ENCODE measurements at places on chromosomes 7 and 10.
A peak's percentile ranks its signal among the peaks of the same experiment; 100 is the strongest.

DNA sequence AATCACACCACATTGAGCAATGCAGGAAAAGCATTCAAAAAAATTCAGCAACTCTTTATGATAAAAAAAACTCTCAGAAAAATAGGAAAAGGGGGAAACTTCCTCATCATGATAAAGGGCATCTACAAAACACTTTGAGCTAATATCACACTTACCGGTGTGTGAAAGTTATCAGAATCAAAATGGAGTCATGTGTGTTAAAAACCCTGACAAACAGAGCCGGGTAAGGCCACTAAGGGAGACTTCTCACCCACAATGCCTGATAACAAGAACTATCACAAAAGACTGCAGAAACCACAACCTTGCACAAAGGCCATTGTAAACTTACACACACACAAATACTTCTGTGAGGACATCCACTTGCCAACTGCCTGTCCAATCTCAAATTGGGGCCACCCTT lies 34.8 kb upstream of the SMARCD3 start:
- DNase-seq = no peak

DNA sequence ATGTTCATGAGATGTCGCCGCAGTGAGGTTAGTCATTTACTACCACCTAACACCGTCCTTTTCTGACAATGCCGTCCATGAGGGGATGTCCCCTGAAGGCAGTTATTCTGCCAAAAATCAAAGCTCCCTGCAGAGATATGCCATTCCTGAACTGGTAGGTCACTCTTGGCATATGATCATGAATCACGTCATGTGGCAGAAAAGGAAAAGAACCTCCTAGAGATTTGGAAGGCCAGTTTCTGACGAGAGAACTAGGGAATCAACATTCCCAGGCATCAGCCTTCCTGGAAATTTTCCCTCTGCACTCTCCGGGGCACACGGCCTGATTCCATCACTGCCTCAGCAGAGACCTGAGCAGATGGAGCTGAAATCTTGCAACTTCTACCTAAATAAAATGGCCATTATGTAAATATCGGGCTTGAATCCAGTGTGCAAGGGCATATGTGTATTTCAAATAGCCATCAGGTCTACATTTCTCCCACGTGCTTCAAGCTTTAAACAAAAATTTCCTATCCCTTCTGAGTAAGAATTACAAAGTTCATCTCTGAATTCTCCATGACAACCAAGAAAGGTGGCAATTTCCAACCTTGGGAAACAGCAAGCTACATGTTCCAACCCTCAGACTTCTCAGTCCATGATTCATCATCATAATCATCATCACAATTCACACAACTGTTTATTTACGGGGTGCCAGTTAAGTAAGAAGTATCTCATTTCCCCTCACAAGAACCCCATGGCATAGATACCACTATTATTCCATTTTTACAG lies 46.5 kb downstream of the AMPH start:
- no peak for DNase-seq

DNA sequence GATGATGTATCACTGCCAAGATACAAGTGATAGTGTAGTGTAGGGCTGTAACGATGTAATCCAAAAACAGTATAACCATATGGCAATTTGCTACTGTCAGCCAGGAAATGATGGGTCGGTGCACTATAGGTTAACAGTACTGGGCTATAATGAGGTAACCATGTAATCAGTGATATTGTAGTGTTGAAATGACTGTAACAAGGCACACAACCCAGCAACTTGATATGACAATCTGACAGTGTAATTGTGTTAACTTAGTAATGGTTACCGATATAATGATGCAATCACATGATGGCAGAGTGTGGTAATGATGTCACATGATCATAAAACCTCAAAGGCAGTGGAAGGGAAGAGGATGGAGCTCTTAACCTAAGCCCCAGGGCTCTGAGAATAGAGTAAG lies 73.8 kb upstream of the SLF2 start:
- DNase-seq = no peak

GRCh38 chr7:128827248-128827958 lies 2.8 kb upstream of the FLNC start:
- no peak for DNase-seq

- DNase-seq = no peak
Measured at GRCh38 chr10:126090443-126090842, 194.1 kb downstream of the FANK1 start.

DNA sequence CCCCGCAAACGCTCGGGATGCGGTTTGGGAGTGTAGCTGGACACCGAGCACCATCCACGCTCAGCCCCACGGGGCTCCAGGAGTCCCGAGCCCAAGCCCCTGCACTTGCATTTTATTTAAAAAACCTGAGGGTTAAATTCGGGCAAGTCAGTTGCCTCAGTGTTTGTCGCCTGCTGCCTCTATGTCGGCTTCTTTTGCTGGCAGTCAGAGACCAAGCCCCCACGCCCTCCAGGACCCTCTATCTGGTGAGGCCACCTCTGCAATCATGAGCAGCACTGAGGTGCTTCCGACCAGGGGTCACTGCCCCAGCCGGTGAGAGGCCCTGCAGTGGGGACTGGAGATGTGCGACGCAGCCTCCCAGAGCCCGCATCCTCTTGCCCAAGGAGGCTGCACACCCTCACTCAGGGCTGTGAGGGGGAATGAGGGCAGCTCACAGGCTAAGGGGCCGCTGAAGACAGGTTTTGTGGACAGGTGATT lies 13.3 kb upstream of the ZNF273 start:
- no peak for DNase-seq

GRCh38 chr7:108203537-108203936 lies 73.4 kb upstream of the LAMB4 start:
- DNase-seq = no peak

DNA sequence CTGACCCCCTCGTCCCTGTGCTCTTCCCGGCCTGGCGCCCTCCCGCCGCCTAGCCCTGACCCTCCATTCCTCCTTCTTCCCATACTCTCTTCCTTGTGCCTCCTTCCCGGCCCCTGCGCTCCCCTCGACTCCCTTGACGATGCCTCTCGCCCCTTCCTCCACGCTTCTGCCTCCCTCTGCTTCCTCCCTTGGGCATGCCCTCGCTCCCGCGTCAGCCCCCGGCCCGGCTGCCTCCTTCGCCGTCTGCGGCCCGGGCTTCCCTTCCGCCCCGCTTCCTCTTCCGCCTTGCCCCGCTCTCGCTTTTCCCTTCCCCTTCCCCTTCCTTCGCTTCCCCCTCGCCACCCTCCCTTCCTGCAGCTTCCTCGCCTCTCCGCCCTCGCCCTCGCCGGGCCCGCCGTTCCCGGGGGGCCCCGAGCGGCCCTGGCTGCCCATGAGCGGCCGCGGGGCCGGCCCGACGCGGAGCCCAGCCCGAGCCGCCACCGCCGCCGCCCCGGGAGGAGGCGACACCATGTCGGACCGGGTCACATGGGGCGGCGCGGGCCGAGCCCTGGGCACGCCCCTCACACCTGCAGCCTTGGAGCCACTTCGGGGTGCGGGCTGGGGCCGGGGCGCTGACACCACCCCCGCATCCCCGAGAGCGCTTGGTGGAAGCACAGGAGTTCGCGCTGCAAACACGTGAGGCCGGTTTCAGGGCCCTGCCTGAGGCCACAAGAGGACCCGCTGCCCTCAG lies at the start of gene FBXW4:
TSS of gene FBXW4 (minus strand) at position 497 of the 730 bp plus-strand sequence. CDS start at position 432, 65 bp downstream.
- peak; percentile 68 for DNase-seq

- DNase-seq = no peak
Measured at GRCh38 chr7:100867040-100867775, at the start of gene TRIP6. Gene TRIP6, plus strand, starts transcription at chr7:100867387. Its CDS starts 111 bp downstream, at chr7:100867498.

DNA sequence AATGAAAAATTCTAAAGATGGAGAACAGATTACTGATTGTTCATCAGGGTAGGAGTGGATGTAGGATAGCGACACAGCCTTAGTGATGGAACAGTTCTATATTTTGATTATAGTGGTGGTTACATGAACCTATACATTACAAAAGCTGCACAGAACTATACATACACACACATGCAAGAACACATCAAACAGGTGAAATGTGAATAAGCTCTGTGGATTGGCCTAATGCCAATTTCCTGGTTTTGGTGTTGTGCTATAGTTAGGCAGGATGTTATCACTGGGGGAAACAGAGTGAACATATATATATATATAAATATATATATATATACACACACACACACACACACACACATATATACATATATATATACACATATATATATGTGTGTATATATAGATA lies 76.4 kb upstream of the PIK3CG start:
- DNase-seq = peak; percentile 37

- no peak for DNase-seq
Measured at GRCh38 chr10:44384601-44385025, 284 bp downstream of the CXCL12 start.

DNA sequence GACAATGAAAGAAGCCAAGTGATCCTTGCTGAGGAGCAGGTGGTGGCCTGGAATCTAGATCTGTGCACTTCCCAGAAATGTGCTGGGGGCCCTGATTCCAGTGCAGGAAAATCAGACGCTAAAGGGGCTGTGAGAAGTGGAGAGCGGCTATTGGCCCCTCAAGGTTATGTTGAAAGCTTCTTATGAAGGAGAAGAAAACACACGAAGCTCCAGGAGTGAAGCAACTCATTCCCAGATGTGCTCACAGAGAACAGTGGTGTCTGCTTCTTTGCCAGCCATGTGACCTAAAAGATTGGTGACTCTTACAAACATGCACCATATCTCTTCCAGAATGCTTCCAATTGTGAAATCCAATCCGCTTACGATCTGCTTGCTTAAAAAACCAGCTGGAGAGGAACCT lies 679.3 kb upstream of the IGFBP3 start:
- DNase-seq = no peak

GRCh38 chr10:18689498-18689897 lies 30.3 kb downstream of the ARL5B start:
- DNase-seq = no peak

DNA sequence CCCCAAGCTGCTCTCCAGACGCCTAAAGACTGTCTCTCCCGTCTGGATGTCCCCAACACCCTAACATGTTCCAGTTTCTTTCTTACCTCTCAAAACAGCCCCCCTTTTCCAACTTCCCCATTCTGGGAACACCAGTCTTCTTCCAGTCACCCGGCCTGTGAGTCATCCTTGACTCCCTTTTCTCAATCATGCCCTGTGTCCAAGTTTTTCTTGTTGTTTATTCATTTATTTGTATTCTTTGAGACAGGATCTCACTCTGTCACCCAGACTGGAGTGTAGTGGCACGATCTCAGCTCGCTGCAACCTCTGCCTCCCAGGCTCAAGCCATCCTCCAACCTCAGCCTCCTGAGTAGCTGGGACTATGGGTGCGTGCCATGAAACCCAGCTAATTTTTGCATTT lies 15.6 kb downstream of the SNX10 start:
- DNase-seq = no peak

- DNase-seq = no peak
Measured at GRCh38 chr10:52682766-52683165, 89.8 kb downstream of the MBL2 start.

DNA sequence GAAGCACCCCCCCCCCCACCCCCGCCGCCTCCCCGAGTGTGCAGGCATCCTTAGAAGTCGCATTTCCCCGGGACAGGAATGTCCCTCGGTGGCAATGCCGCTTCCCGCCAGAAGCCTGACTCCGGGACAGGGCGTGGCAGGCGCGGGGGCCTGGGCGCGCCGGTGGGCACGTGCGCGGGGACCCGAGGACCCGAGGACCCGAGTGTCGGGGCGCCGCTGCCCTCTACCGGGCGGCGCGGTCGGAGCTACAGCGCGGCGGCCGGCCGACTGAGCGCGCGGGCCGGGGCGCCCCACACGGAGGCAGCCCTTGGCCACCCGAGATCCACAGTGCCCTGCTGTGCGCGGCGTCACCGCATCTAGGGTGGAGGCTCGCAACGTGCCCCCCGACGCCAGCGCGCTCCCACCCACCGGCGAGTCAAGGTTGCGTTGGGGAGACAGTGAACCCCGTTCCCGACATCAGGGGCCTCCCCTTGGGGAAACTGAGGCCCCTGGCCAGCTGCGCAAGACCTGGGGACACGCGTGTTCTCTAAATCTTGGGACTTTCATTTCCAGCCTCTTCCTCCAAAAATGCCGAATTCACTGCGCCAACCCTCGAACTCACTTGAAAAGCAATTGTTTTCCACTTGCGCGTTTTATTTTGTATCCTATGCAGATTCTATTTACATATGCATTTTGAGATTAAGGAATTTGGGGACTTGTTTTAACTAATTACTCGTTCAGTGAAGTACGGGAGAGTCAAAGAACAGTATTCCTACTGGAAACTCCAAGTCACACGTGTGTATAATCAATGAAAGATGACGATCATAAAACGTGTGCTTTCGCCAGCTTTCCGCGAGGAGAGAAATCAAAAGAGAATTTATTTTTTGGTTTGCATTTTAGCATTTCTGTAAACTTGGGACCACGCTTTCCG lies 3.1 kb upstream of the CUX1 start:
- DNase-seq = peak; percentile 60

GRCh38 chr10:102633287-102633686 lies 11.0 kb upstream of the TRIM8 start:
- no peak for DNase-seq

- DNase-seq = no peak
Measured at GRCh38 chr10:35007858-35008301, 82.3 kb downstream of the CUL2 start.

- no peak for DNase-seq
Measured at GRCh38 chr10:33453081-33454025, 118.9 kb upstream of the NRP1 start.

- DNase-seq = no peak
Measured at GRCh38 chr10:60029475-60029874, 123.1 kb upstream of the CCDC6 start.

GRCh38 chr7:50588937-50589336 lies 23.7 kb upstream of the DDC start:
- DNase-seq = no peak

GRCh38 chr10:122494833-122495232 lies 33.5 kb downstream of the HTRA1 start:
- no peak for DNase-seq

- no peak for DNase-seq
Measured at GRCh38 chr10:996031-996430, 7.8 kb downstream of the GTPBP4 start.

DNA sequence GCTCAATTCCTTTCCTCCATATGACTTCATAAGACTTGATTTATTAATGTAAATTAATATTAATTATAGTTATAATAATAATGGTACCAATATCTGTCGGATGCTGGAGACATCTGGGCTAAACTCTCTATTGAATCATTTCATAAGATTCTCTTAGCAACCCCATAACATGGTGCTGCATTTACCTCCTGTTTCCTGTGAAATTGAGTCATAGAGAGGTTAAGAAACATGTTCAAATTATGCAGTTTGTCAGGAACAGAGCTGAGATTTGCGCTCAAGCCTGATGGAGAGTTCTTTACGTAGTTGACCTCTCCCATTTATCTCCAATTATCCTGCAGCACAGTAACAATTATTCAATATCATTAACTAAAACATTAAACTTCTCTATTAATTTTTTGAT lies 621.8 kb upstream of the FZD8 start:
- no peak for DNase-seq

DNA sequence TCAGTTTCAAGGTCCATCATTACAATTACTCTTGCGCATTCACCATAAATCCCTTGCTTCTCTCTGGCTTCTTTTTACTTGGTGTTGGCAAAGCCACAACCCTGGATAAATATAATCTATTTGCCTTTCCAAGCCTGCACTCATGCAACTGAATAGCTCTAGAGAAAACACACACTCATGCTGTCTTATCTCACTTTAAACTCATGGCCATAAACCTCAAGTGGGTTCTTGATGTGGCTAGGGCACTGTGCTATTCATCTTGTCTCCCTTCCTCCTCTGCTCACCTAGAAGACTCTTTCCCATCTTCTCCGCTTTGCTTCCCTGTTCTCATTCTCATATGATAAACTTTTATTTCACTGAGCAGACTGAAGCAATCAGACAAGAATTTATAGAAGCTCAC lies 165.4 kb upstream of the MTPN start:
- no peak for DNase-seq

- DNase-seq = no peak
Measured at GRCh38 chr7:70591643-70592042, 540.3 kb upstream of the GALNT17 start.

Measured in CD4-positive, alpha-beta memory T cell (primary cell).